Posterior vena cava (tissue), 2 donors: ENCODE measurements at places on chromosomes 12 and 14.
A peak's percentile ranks its signal among the peaks of the same experiment; 100 is the strongest.

GRCh38 chr12:102879144-102879763 is 37.8 kb downstream of the PAH start:
- peak; percentile 83 for DNase-seq

DNA sequence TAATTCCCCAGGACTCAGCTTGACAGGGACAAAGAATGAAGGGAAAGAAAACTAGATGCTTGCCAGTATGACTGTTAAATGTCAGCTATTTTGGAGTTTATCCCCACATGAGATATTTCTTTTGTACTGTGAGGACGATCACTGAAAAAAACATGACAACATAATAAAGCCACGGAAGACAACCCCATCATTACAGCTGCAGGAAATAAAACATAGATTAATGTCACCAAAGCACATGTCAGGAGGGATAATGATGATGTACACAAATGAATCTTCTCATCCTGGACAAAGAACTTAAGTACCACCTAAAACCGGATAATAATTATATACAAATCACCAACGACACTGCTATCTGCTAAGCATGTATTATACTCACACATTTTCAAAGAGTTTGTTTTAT is 84.6 kb upstream of the GRIP1 start:
- DNase-seq, result no peak

- DNase-seq, result no peak
Measured at GRCh38 chr12:33115716-33116115, 219.1 kb upstream of the PKP2 start.

DNA sequence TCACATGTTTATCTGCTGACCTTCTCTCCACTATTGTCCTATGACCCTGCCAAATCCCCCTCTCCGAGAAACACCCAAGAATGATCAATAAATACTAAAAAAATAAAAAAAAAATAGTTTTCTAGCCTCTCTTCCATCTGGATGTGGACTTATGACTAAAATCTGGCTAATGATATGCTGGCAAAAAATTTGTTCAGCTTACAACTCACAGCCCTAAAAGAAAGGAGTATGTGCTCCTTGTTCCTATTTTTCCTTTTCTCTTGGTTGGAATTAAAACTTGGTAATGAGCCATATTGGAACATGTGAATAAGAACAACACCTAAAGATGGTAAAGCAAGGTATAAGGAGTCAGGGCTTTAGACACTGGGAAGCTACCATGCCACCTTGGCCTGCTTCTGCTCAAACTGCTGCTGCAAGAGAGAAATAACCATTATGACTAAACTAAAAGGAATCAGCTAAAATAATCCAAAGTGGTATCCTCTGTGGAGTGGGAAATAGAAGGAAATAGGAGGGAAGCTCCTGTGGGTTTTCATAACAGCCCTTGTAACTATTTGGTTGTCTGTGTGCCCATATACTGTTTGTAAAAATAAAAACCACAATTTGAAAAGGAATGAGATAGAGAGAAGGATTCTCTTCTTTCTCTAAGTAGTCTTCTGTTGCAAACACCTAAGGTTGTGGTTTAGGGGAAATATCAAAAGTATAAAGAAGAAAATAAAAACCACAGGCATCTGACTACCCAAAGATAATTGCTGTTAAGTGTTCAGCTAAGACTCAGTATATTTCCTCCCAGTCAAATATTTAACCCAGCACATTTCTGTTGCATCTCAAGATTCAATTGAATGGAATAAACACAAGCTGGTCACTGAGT is 53.8 kb downstream of the SDR9C7 start:
- no peak for DNase-seq

- DNase-seq, result no peak
Measured at GRCh38 chr12:19624491-19624890, 185.2 kb downstream of the AEBP2 start.

GRCh38 chr12:66500841-66501240 is 178.0 kb downstream of the GRIP1 start:
- DNase-seq, result no peak

GRCh38 chr12:131204416-131205274 is 250.9 kb downstream of the ADGRD1 start:
- DNase-seq, result peak; percentile 69
